Activated CD4-positive, alpha-beta T cell treated with anti-CD3 and anti-CD28 coated beads, Interleukin-2, amount 50 U/mL, for 24 hours (primary cell): ENCODE measurements at places on chromosomes 5 and 9.
A peak's percentile ranks its signal among the peaks of the same experiment; 100 is the strongest.

GRCh38 chr5:139389701-139390638 lies at the start of gene MZB1:
TSS of gene MZB1 (minus strand) at chr5:139389913. CDS start at chr5:139389856, 57 bp downstream.
- peak; percentile 24 for DNase-seq

GRCh38 chr9:35054185-35054835 lies 18.1 kb downstream of the VCP start:
- no peak for DNase-seq

DNA sequence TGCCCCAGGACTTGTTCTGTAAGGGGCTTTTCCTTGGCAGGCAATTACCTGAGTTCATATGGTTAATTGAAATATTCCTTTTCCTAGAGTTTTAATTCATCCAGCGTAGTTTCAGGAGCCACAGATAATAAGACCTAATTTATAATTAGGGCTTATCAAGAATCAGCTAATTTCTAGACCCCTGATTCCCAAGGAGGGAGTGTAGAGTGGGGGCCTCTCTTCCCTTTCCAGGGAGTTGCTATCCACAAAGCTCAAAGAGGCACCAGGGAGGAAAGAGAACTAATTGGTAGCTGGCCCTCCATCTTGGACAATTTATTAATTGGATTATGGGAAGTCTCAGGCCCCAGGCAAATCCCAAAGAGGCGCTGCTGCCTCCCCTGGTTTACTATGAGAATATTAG lies 75.8 kb upstream of the ZNF618 start:
- DNase-seq = no peak

DNA sequence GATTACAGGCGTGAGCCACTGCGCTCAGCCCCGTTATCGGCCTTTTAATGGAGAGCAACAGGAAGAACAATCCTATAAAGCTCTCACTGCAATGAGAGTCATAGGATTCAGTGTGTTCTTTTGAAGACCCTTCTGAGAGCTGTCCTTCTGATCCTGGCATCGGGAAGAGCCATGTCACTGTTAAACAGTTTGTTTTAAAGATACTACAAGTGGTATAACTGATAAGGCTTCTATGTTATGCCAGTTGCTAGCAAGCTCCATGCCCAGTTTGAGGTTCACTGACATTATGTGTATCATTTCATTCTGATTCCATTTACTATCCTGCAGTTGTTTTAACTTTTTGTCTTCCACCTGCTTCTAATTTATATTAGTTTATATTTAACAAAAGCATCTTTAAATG lies 55.8 kb downstream of the GNAQ start:
- DNase-seq = no peak

GRCh38 chr9:4259489-4259888 lies 40.4 kb downstream of the GLIS3 start:
- no peak for DNase-seq

- no peak for DNase-seq
Observed at GRCh38 chr9:31084350-31084749, 1300.1 kb upstream of the ACO1 start.
